ENCODE measurements at places on chromosomes 16 and 17.

DNA sequence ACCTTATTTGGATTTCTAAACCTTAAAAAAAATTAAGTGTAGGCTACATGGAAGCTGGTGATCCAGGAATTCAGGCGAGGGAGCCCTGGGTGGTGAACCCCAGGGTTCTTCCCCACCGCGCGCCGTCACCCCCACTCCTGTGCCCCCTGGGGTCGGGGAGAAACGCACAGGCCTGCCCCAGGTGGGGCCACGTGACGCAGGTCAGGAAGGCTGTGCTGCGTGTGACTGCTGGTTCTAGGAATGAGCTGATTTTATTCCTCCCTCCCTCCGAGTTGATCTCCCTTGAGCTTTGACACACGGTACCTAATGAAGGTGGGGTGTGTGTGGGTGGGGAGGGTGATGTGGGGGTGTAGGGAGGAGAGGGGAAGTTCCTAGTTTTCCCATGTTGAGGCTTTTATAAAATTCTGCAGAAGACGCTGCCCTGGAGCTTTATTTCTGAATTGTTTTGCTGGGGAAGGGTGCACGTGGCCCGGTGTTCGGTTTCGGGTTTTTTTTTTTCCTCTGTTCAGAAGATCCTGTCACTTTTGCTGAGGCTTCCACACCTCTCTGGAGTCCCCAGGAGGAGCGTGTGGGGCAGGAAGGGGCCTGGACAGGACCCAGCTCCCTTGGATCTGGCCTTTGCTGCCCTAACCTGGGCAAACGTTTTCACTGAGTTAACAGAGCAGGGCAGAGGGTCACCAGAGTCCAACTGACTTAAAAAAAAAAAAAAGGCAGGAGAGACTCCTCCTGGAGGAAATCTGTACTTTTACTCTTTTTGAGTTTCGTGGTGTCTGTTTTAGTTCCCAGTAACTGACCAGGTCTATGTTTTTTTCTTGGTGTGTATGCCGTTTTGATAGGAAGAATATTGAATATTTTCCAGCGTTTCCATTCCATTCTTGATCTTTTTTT lies 55.8 kb upstream of the GSE1 start:
- peak; percentile 14 for DNase-seq

GRCh38 chr17:50114849-50115357 lies 15.1 kb downstream of the SAMD14 start:
- DNase-seq: peak; percentile 72

DNA sequence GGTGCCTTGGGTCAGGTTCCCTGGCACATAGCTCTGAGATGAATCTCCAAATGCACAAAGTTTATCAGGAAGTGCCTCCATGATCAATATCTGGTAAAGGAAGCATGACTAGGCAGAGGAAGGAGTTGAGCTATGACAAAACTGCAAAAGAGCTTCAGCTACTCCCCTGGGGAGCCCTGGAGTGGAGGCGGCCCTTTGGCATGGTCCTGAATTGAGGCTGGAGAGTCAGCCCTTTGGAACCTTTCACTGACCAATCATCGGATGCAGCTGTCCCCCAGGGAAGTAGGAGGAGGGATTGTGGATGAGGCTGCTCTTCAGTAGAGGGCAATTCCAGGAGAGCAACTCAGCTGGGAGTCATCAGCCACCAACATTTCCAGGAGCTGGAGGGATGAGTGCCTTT lies 46.1 kb upstream of the NLRP1 start:
- DNase-seq: no peak

GRCh38 chr16:4460936-4461249 lies 13.5 kb downstream of the NMRAL1 start:
- DNase-seq: no peak

DNA sequence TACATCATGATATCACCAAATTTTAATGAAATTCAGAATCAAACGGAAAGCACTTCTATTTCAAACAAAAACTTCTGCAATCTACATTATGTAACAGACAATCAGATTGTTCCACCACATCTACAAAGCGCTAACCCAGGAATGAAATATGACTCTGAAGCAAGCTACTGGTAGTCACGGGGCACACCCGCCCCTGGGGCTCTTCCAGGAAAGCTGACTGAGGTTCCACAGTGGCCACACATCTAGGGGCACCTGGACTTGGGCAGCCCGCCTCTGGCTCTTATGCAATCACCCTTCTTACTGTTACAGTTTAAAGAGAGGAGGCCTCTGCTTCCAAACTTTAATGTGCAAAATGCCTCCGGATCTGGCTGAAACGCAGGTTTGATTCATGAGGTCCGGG lies 27.5 kb downstream of the ZCCHC14 start:
- DNase-seq: no peak

DNA sequence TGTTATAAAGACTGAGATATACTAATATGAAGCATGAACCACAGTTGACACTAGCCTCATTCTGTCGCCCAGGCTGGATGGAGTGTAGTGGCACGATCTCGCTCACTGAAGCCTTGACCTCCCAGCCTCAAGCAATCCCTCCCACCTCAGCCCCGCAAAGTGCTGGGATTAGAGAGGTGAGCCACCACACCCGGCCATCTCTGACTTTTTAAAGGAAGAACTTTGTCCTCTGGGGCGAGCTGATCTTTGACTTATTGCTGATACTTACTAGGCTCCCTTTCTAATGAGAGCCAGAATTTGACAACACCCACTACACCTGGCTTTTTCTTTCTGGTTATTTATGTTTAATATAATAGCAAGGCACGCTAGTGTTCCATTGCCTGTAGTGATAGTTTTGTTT lies 57.2 kb downstream of the CLEC16A start:
- DNase-seq: no peak

DNA sequence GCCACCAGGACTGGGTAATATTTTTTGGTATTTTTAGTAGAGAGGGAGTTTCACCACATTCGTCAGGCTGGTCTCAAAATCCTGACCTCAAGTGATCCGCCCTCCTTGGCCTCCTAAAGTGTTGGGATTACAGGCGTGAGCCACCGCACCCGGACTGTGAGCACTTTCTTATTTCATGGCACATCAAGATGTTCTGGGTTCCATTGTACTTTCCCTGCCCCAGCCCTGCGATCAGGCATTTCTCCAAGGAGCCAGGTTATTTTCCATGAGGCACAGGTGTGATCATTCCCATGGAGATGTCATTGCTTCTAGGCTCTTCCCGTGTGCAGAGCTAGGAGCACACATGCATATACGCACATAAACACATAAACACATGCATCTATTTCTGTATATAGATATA lies 2.6 kb upstream of the ANKRD40CL start:
- no peak for DNase-seq

DNA sequence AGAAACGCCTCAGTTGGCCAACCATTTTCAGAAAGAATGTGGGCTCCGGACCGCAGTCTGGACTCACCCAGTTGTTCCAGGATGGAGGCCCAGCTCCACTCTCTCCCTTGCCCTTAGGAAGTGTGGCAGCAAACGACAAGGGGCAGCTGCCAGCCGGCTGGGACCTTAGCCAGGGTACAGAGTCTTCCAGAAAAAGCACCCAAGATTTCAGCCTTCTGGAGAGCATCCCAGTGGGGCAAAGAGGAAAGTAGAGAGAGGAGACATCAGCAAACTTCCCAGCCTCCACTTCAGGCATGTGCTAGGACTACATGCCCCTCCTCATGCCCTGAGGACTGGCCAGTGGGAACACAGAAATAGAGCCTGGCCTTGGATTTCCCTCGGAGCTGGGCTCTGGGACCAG lies 56.8 kb upstream of the SCNN1B start:
- no peak for DNase-seq

GRCh38 chr16:54288835-54289241 lies 2.3 kb upstream of the IRX3 start:
- no peak for DNase-seq

DNA sequence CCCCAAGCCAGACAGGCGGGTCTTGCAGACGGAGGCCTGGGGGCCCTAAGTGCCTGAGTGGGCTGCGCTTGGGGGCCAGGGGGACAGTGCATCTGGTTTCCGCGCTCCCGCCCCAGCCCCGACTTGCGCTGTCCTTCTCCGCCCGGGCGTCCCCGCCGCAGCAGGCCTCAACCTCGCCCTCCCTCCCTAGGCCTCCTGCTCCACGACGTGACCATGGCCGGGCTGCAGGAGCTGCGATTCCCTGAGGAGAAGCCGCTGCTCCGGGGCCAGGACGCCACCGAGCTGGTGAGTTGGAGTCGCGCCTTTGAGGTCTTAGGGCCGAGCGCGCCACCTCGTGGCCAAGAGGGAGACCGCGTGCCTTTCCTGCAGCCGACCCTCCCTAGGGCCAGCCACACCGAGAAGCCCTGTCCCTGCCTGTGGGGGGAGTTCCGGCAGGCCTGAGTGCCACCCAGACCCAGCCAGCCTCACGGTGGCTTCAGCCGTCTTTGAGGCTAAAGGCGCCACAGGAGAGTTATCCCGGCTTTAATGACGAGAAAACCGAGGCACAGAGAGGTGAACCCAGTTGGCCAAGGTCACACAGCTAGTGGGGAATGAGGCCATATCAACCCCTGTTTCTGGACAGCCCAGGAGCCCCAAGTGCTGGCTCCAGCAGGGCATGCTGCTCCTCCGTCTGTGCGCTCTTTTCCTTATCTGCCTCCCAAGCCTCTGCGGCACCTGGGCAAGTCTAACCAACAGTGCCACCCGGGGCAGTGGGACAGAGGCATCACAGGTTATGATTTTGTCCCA lies 12.2 kb upstream of the NDRG4 start:
- no peak for DNase-seq

DNA sequence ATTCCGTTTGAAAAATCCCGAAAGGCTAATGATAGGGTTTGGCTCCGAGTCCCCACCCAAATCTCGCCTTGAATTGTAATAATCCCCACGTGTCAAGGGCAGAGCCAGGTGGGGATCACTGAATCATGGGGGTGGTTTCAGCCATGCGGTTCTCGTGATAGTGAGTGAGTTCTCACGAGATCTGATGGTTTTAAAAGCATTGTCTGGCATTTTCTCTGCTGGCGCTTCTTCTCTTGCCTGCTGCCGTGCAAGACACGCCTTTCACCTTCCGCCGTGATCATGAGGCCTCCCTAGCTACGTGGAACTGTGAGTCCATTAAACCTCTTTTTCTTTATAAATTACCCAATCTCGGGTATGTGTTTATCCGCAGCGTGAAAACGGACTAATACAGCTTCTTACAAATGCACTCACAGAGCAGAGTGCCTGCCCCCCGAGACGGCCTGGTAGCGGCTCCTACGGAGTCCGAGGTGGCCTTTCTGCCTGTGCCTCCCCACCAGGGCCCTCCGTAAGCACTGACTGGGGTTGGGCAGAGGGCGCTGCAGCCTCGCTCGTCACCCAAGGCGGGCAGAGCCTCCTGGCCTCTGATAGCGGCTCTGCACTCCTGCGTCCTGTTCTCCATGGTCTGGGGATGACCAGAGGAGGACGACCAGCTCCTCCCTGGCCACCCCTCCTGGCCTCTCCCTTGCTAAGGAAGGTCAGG lies 131.7 kb downstream of the FOXL1 start:
- DNase-seq: no peak

DNA sequence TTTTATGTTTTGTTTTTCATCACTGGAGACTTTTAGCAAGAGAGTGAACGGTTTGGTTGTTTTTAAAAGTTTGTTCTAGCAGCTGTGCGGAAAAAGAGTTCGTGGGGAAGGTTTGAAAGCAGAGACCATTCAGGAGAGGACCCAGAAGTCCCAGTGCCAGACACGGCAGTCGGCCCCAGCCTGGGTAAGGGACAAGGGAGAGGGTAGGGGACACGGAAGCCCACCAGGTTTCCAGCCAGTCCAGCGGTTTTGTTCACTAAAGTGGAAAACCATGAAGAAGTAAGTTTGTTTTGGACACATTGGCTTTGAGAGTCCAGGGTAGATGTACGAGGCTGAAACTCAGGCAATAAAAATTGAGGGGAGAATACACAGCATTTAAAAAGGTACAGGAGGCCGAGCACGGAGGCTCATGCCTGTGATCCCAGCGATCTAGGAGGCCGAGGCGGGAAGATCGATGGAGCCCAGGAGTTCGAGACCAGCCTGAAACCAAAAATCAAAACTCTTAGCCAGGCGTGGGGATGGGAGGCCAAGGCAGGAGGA lies 56.8 kb upstream of the RPH3AL start:
- DNase-seq: no peak
